GM06990 (cell line): ENCODE measurements at places on chromosomes 16 and 17.

GRCh38 chr17:31674717-31675349, 184.2 kb downstream of the COPRS start:
- no peak for DNase-seq

DNA sequence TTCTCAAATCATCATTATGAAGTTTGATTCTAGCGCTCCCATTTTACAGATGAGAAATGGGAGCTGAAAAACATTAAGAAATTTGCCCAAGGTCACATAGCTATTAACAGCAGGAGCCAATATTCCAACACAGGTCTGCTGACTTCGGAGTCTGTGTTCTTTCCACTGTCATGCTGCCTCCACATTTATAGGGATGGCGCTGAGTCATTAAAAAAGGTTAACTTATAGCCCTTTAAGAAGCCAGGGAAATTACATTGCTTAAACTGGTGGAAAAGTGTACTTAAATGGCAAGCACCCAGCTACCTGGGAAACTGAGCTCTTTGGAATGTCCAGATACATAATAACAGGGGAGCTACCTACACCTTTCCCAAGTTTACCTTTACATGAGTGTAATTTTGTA, 65.0 kb downstream of the TBX4 start:
- no peak for DNase-seq

GRCh38 chr17:37247825-37248224, 128.0 kb upstream of the C17orf78 start:
- DNase-seq = no peak

DNA sequence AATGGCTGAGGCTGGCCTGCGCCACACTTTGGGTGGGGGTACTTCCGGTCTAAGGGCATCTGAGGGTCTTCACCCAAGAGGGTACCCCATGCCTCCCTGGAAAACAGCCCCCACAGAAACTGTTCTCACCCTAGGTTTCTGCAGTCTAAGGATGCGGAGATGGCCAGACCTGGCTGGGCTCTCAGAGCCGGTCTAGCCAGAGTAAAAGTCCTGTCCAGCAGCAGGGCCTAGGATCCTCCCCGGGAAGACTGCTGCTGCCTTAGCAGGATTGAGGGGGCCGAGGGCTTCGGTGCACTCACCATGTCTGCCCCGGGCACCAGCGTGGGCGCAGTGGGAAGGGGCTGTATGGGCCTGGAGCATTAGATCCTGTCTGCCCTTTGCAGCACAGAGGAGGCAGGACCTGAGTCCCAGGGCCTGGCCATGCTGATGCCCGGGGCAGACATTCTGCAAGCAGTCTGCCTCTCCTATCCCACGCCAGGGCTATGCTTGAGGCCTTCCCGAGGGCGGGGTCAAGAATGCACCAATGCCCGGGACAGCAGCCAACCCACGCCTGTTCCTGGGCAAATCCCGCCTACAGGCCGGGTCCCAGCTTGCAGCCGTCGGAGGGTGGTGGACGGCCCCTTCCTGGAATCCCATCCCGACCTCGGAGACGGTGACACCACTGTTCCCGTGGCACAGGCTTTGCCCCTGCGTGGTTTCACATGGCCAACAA, 54.7 kb downstream of the CBFA2T3 start:
- DNase-seq = no peak

- no peak for DNase-seq
These were observed 20.6 kb downstream of the HS3ST3B1 start for GRCh38 chr17:14321476-14321949.

DNA sequence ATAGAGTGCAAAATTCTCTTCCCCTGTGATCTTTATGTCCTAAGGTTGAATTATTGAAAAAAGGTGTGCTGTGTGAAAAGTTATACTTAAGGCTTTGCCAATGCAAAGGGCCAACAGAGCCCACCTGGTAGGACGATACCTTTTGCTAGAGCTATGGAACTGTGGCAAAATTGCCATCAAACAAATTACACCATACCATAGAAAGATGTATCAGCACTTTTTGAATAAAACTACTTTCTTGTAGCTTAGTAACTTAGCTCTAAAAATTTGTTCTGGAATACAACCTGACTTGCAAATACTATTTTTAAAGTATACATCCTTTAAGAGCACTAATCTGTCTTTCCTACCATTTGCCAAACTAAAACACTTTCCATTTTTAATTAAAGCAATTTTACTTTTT, 147.2 kb upstream of the ERCC4 start:
- DNase-seq = no peak

- no peak for DNase-seq
These were observed 100.7 kb upstream of the AXIN2 start for GRCh38 chr17:65662196-65662595.

DNA sequence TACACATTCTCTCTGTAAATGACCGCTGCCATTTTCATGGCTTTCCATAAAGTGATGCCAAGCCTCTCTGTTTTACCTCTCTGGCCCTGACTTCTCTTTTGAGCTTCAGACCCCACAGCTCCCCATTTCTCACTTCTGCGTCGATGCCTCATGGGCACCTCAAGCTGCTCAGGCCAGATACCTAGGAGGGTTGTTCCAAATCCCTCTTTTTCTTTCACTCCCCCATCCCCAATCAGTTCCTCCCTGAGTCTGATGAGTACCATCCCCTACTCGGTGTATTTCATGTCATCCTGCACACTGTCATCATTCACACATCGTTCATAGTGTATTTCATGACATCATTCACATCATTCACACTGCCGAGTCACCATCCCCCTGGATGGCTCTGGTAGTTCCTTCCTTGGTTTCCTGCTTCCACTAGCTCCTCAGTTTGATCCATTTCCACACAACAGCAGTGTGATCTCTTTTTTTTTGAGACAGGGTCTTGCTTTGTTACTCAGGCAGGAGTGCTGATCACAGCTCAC, 43.1 kb downstream of the NTN1 start:
- no peak for DNase-seq

GRCh38 chr17:76702941-76703637, 7.7 kb downstream of the MXRA7 start:
- no peak for DNase-seq

DNA sequence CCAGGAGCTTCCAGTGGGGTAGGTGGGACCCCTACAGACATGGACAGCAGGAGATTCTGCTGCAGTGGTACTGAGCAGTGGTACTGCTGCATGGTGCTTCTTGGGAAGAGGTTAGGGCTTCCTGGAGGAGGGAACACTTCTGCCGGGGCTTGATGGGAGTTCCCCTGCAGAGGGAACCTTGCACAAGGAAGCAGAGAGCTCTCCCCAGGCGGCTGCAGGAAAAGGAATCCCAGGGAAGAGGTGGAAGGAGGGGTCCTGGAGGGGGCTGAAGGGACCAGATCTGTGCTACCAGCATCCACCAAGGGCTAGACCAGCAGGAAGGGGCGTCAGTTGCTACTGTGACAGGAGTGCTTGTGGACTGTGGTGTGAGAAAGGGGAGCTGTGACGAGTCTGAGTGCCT, 10.6 kb downstream of the RIPOR1 start:
- DNase-seq = no peak

DNA sequence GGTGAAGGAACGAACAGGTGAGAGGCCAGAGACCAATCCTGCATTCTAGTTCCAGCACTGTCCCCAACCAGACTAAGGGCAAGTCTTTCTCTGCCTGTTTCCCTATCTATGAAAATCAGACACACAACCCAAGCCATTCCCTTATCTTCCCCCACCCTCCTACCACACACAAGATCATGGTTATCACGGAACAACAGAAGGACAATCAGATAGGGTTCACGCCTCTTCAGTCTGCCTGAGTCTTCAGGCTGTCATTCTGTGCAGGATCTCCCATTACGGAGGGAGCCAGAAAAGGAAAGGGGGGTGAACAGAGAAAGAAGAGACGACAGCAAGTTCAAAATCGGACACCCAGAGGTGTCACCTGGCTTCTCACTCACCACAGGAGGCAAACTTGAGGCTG, 11.1 kb downstream of the TLE7 start:
- DNase-seq = no peak

GRCh38 chr17:62888148-62888547, 77.9 kb upstream of the TANC2 start:
- no peak for DNase-seq

DNA sequence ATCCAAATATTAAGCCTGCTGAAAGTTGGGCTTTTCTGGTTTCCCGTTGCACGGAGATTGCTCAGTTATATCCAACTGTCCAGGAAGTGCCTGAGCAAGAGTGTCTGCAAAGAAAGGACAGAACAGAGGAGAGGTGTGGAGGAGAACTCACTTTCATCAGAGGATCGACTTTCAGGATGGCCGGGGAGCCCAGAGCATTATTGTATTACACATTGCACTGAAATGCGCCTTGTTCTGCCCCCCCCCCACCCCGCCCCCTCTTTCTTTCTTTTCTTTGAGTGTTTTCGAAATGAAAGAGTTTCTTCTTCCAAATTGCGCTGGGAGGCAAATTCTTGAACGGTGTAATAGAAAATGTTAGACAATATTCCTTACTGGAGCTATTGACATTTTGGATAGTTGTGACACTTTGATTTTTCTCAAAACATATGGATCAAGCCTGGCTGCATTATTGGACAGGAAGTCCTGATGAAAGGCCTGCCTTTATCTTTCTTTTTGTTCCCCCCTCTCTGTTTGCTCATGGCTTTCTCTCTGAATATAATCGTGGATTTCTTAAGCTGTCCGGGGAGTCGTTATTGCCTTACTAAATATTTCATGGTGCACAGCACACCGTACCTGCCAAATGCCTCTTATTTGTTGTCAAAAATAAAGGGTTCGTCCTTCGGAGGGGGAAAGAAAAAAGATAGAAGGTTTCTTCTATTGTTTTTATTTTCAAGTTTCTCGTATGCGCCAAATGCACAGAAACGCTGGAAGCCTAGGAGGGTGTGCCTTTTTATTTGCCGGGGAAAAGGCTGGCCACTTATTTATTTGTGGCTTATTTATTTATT, 110.8 kb downstream of the IRX3 start:
- DNase-seq = no peak

DNA sequence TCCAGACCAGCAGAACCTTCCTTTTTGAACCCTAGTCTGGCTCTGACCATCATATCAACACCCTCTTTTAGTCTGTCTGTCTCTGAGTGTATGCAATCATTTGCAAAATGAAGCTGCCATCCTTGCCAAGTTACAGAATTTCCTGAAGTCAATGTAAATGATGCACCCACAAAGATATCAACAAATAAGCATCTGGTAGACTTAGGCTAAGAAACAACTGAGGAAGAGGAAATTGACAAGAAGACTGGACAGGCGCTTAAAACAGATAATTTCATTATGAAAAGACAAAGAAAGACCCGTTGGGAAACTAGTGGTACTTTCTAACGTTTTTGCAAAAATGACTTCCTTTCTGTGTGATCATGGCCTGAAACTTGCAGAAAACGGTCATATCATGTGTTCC, 24.7 kb upstream of the CIITA start:
- DNase-seq = no peak

DNA sequence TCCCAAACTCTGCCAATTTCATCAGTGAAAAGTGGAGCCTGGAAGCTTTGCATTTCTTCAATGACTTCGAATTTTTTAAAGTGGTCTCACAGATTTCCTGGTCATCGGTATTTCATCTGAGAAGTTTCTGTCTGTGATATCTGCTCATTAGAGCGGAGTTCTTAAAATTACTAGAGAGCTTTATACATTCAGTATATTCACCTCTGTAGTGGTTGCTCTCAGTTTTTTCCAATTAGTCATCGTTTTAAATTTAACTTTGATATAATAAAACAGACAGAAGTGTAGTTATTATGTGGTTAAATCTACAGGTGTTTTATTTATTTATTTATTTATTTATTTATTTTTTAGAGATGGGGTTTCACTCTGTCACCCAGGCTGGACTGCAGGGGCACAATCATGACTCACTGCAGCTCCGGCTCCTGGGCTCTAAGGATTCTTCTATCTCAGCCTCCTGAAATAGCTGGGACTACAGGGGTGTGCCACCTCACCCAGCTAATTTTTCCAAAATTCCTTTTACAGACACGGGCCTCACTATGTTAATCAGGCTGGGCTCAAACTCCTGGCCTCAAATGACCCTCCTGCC, 16.0 kb downstream of the ARHGAP17 start:
- no peak for DNase-seq

- DNase-seq = no peak
These were observed 31.2 kb downstream of the SREBF1 start for GRCh38 chr17:17805575-17805974.

GRCh38 chr17:47180337-47180736, 8.8 kb downstream of the CDC27 start:
- no peak for DNase-seq

- no peak for DNase-seq
These were observed 13.2 kb upstream of the MRTFB start for GRCh38 chr16:14057878-14058382.

DNA sequence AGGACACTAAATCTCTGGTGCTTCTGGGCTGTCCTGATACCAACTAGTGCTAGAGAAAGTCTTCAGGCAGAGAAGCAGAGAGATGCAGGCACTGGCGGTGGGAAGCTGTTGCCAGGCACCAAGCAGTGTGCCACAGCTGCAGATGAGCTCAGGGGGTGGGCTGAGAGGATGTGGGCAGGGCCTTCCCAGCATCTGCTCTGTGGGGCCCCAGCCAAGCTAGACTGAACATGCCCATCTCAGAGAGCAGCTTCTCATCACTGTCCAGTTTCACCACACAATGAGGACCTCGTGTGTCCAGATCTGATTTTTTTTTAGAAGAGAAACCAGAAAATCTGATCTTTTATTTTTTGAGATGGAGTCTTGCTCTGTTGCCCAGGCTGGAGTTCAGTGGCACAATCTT, 17.1 kb downstream of the PSKH1 start:
- DNase-seq = no peak

- DNase-seq = no peak
These were observed 31.4 kb downstream of the STX8 start for GRCh38 chr17:9544221-9544620.

GRCh38 chr16:84197466-84198128, 6.6 kb downstream of the ADAD2 start:
- DNase-seq = no peak

- no peak for DNase-seq
These were observed 91.7 kb downstream of the SHISA6 start for GRCh38 chr17:11332706-11333105.

GRCh38 chr16:74770831-74771526, 3.6 kb downstream of the FA2H start:
- DNase-seq = no peak

DNA sequence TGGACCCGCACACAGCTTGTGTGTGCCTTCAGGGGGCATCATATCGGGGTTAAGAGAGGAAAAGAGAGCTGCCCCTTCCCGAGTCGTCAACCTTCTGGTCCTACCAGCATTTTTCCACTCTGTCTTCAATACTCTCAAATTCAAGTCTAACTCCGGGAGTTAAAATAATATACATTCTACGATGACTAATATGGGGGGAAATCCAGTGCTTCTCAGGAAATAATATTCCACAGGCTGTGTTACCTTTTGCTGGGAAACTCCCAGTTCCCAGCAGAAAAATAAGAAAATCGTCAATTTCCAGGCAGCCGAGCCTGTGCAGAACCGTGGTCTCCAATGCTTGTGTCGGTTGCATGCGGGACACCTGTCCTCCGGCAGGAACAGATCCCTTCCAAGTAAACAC, 105.0 kb upstream of the FOXF1 start:
- no peak for DNase-seq

DNA sequence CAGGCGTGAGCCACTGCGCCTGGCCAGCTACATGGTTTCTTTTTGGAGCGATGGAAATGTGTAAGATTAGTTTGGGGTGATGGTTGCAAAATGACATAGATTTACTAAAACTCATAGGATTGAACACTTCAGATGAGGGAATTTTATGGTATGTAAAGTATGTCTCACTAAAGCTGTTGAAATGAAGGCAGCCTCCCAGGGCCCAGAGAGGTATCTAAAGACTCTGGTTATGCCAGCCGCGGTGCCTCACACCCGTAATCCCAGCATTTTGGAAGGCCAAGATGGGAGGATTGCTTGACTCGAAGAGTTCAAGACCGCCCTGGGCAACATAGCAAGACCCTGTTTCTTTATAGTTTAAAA, 254.9 kb downstream of the PARN start:
- DNase-seq = no peak
